ENCODE measurements at places on chromosomes 6 and 20. TPM values are rescaled to one million over a fixed set of nuclear protein-coding genes. Genes with fewer than 3 reads are reported as not detected.
A peak's percentile ranks its signal among the peaks of the same experiment; 100 is the strongest.

GRCh38 chr20:16115911-16116552 is 457.2 kb downstream of the KIF16B start:
- no peaks in the 10 kb centered on the region for H3K27me3 ChIP-seq
- no peaks in the 10 kb centered on the region for H3K4me1 ChIP-seq
- H3K27ac ChIP-seq: no peak overlapping the region

DNA sequence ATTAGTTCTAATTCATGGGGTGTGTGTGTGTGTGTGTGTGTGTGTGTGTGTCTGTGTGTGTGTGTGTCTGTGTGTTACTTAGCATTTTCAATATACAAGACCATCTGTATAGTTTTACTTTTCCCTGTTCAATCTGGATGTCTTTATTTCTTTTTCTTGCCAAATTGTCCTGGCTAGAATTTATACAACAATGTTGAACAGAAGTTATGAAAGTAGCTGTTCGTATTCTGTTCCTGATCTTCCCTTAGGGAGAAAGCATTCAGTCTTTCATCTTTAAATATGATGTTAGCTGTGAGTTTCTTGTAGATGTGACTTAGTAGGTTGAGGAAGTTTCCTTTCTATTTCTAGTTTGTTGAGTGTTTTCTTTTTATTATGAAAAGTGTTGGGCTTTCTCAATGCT is 334.7 kb upstream of the RNF24 start:
- peaks cover 12% of the 10 kb centered on the region for H3K27me3 ChIP-seq
- no peaks in the 10 kb centered on the region for H3K4me1 ChIP-seq

DNA sequence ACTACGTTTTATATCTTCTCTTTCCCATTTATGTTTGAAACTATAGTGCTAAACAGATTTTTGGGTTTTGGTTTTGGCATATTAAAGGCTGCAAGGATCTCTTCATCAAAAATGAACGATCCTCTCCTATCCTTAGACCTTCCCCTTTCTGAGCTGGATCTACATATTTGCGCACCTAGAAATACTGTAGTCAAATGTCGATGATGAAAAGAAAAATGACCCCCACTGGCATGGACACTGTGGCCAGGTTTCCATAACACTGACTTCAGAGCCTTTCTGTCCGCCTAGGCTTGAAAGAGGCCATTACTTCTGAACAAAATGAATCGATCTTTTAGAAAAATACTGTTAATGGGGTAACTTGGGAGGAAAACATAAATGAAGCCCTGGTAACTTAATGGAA is 5.8 kb downstream of the FLRT3 start:
- no peak for DNase-seq
- H3K4me1 ChIP-seq: no peaks in the 10 kb centered on the region
- H3K4me3 ChIP-seq: no peak overlapping the region
- H3K27me3 ChIP-seq: no peaks in the 10 kb centered on the region
- no peaks in the 10 kb centered on the region for H3K36me3 ChIP-seq
- no peak overlapping the region for H3K27ac ChIP-seq

DNA sequence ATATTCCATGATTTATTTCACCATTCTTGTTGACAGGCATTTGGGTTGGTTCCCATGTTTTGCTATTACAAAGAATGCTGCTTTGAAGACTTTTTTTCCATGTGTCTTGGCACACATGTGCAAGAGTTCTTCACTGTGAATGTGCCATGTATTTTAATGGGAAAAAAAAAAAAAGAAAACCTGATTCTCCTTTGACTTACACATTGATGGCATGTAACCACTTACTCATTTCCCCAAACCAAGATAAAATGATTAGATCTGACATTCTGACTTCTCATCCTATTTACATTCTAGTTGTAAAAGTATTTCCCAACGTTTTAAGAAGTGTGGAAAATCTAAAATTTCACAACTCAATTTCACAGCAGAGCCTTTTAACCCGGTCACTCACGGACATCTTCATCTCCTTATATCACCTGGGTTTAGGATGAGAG is 4.4 kb downstream of the CAP2 start:
- H3K27ac ChIP-seq: no peak overlapping the region
- H3K4me3 ChIP-seq: no peak overlapping the region
- no peak for DNase-seq
- H3K27me3 ChIP-seq: no peaks in the 10 kb centered on the region
- no peaks in the 10 kb centered on the region for H3K4me1 ChIP-seq
- H3K36me3 ChIP-seq: no peaks in the 10 kb centered on the region

GRCh38 chr20:10185741-10186558 is 32.7 kb upstream of the SNAP25 start:
- H3K4me1 ChIP-seq: no peaks in the 10 kb centered on the region
- no peaks in the 10 kb centered on the region for H3K27me3 ChIP-seq
- H3K27ac ChIP-seq: no peak overlapping the region
- H3K4me3 ChIP-seq: no peak overlapping the region
- DNase-seq: no peak

- peak overlapping the region; percentile 90 for H3K27ac ChIP-seq
- peaks cover 9% of the 10 kb centered on the region for H3K4me1 ChIP-seq
- H3K36me3 ChIP-seq: no peaks in the 10 kb centered on the region
- H3K4me3 ChIP-seq: no peak overlapping the region
- DNase-seq: peak; percentile 88
Observed at GRCh38 chr6:139568956-139569538, 194.6 kb upstream of the CITED2 start.

GRCh38 chr6:148869585-148869984 is 122.8 kb downstream of the UST start:
- H3K27me3 ChIP-seq: no peaks in the 10 kb centered on the region
- H3K4me3 ChIP-seq: no peak overlapping the region
- peaks cover 14% of the 10 kb centered on the region for H3K4me1 ChIP-seq
- no peak overlapping the region for H3K27ac ChIP-seq
- H3K36me3 ChIP-seq: no peaks in the 10 kb centered on the region

DNA sequence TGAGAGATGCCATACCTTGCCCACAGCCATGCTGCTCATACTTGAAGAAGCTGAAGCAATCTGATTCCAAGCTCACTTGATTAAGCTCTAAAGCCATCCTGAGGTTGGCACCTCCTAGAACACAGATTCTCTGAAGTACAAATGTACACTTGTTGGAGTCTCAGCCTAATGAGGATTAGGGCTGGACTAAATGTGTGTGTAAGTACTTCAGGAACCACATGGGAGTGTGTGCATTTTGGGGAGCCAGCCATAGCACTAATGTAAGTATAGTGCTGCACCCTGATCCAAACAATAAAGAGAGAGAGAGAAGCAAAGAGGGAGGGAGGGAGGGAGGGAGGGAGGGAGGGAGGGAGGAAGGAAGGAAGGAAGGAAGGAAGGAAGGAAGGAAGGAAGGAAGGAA is 458.6 kb downstream of the MAFB start:
- H3K27me3 ChIP-seq: no peaks in the 10 kb centered on the region
- DNase-seq: no peak
- no peaks in the 10 kb centered on the region for H3K36me3 ChIP-seq
- no peaks in the 10 kb centered on the region for H3K4me1 ChIP-seq

DNA sequence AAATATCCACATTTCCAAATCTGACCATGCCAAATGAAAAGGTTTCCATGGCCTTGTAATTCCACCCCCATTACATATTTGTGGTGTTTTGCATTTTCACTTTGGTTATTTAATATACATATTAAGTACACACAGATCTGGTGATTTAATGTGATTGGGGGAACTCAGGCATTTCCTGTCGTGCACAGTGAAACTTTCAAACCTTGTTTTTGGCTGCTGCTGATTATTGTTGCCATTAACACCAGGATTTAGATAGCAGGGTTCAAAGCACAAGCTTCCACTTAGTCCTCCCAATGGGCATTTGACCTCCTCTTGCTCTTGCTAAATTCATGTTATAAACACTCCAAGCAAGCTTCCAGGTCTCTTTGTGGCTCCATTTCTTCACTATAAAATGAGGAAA is 166.5 kb downstream of the SOBP start:
- peak; percentile 41 for DNase-seq
- H3K36me3 ChIP-seq: no peaks in the 10 kb centered on the region
- no peak overlapping the region for H3K4me3 ChIP-seq

DNA sequence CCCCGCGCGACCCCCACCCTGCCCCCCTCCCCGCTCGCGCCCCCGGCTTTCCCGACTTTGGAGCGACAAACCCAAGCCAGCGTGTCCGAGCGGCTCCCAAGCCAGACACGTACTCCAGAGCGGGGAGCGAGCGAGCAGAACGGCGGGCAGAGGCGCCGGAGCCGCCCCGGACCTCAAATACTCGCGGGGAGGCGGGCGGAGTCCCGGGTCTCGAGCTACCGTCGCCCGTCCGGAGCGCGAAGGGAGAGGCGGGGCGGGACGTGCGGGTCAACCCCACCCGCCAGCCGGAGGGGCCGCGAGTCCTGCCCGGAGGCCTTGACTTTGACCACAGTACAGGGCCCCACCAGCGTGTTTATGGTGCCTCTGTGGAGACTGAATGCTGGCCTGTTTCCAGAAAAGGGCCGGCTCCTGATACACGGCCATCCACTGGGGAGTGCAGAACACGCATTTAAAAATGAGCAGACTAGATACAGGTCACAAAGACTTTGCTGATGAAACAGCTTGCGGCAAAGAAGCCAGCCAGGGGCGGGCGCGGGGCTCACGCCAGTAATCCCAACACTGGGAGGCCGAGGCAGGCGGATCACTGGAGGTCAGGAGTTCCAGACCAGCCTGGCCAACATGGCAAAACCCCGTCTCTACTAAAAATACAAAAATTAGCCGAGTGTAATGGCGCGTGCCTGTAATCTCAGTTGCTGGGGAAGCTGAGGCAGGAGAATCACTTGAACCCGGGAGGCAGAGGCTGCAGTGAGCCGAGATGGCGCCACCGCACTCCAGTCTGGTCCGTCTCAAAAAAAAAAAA is at the start of gene SERPINB6:
TSS of gene SERPINB6 (minus strand) at position 148 of the 799 bp plus-strand sequence. CDS start 12,235 bp downstream, outside the sequence.
- peak within 1 kb of the TSS; percentile 78 for H3K27ac ChIP-seq
- H3K4me1 ChIP-seq: peaks cover 6% of the 10 kb centered on the region
- peak; percentile 71 for DNase-seq
- H3K27me3 ChIP-seq: no peaks in the 10 kb centered on the region

- peaks cover 6% of the 10 kb centered on the region for H3K4me1 ChIP-seq
- no peaks in the 10 kb centered on the region for H3K27me3 ChIP-seq
- H3K36me3 ChIP-seq: peaks cover 6% of the 10 kb centered on the region
- DNase-seq: no peak
- H3K27ac ChIP-seq: no peak overlapping the region
- no peak overlapping the region for H3K4me3 ChIP-seq
Observed at GRCh38 chr20:49181265-49181877, 6.8 kb downstream of the STAU1 start.

DNA sequence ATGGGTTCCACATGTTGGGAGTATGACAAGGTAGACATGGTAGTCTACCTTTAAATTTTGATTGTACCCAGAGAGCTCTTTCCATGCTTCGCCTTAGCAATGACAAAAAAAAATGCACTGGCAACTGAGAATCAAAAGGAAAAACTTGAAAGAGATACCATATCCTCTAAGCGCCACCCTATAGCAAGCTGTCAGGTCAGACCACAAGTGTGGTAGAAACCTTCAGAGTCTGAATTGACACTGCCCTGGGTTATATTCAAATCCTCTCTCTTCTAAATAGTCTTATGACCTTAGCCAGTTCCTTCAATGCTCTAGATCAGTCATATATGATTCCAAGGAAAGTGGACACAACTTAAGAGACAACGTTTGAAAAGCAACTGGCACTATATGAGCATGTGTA is 45.6 kb upstream of the SMLR1 start:
- H3K4me1 ChIP-seq: peaks cover 2% of the 10 kb centered on the region
- H3K27ac ChIP-seq: no peak overlapping the region
- no peaks in the 10 kb centered on the region for H3K36me3 ChIP-seq
- no peak overlapping the region for H3K4me3 ChIP-seq

Gene LPA
- not detected for total RNA-seq

Gene C6orf15
- not detected for total RNA-seq

Gene GJA10
- total RNA-seq: not detected

Gene TCF15
- total RNA-seq: not detected

Gene DUSP15
- total RNA-seq: not detected

Gene COL11A2
- total RNA-seq: under 0.01 TPM

Gene BMP2
- total RNA-seq: 0.18 TPM

Gene ZNF165
- 0.28 TPM for total RNA-seq

Gene LTV1
- 26.1 TPM for total RNA-seq

Gene GGTLC1
- not detected for total RNA-seq

Gene CST2
- total RNA-seq: not detected

Gene SLC52A3
- not detected for total RNA-seq

Gene PAK5
- total RNA-seq: not detected
